Stimulated activated CD4-positive, alpha-beta T cell treated with anti-CD3 and anti-CD28 coated beads, Interleukin-12 subunit alpha, Interleukin-12 subunit beta, amount 100 ng/mL, for 48 hours (primary cell): ENCODE measurements at places on chromosomes 12 and 14.

- DNase-seq: no peak
These were observed 35.0 kb upstream of the FUT8 start for GRCh38 chr14:65377576-65377975.

GRCh38 chr14:99677231-99678140, 6.6 kb upstream of the CYP46A1 start:
- DNase-seq: no peak

GRCh38 chr14:95136631-95137030, 20.7 kb downstream of the DICER1 start:
- no peak for DNase-seq

GRCh38 chr12:32102234-32102633, 4.4 kb upstream of the BICD1 start:
- DNase-seq: no peak

GRCh38 chr12:80690513-80690912, 16.9 kb upstream of the MYF6 start:
- DNase-seq: no peak

GRCh38 chr12:76945867-76946266, 67.0 kb upstream of the CSRP2 start:
- DNase-seq: no peak

DNA sequence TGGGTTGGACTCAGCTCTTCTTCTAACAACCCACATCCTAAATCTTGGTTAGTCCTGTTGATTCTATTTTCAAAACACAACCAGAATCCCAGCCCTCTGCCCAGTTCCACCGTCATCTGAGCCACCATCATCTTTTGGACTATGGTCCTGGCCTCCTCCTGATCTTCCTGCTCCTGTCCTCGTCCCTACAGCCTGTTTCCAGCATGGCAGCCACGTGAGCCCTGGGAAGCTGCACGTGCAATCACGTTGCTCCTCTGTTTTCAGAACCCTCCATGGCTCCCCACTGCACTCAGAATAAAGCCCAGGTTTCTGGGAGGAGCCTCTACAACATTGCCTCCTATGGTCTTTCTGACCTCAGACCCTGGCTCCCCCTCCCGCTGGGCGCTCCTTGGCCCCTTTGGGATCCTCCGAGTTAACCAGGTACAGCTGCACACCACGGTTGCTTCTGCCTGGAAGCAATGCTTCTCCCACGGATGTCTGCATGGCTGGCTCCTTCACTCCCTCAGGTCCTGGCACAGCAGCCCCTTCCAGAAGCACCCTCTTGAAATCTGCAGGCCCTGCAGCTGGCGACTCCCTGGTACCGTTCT, 44.5 kb downstream of the BEGAIN start:
- no peak for DNase-seq

GRCh38 chr12:14741153-14741552, 44.8 kb upstream of the GUCY2C start:
- no peak for DNase-seq
